ENCODE measurements at places on chromosomes 12 and 14.
A peak's percentile ranks its signal among the peaks of the same experiment; 100 is the strongest.

DNA sequence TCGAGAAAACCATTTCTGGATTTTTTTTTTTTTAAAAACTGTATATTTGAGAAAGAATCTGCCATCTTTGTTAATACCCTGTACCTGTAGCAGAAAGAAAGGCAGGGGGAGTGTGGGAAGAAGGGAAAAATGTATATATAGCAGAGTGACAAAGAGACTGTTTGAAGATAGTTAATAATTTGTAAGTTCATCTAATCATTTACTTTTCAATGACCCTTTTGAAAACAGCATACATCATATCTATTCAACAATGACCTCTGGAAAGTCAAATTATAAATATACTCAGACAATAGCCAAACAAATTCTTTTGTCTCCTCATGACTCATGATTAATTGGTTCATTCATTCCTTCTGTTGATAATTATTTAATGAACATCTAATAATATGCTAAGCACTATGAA is 10.9 kb upstream of the CPM start:
- DNase-seq = no peak

GRCh38 chr12:106274575-106275121 is 26.8 kb upstream of the CKAP4 start:
- DNase-seq = no peak

GRCh38 chr12:98939350-98939749 is 294.3 kb downstream of the APAF1 start:
- no peak for DNase-seq

DNA sequence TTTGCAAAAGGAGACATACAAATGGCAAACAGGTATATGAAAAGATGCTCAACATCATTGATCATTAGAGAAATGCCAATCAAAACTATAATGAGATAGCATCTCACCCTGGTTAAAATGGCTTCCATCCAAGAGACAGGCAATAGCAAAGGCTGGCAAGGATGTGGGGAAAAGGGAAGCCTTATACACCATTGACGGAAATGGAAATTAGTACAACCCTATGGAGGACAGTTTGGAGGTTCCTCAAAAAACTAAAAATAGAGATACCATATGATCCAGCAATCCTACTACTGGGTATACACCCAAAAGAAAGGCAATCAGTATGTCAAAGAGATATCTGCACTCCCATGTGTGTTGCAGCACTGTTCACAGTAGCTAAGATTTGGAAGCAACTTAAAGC is 17.3 kb upstream of the CKAP4 start:
- no peak for DNase-seq

- DNase-seq = no peak
These were observed 5.6 kb downstream of the FAM234B start for GRCh38 chr12:13049816-13050215.

- no peak for DNase-seq
These were observed 1103.4 kb downstream of the LRFN5 start for GRCh38 chr14:42710071-42710470.

GRCh38 chr12:109731806-109732205 is 18.2 kb downstream of the FAM222A start:
- peak; percentile 3 for DNase-seq

GRCh38 chr12:2641207-2641606 is 153.6 kb upstream of the FKBP4 start:
- DNase-seq = peak; percentile 43

DNA sequence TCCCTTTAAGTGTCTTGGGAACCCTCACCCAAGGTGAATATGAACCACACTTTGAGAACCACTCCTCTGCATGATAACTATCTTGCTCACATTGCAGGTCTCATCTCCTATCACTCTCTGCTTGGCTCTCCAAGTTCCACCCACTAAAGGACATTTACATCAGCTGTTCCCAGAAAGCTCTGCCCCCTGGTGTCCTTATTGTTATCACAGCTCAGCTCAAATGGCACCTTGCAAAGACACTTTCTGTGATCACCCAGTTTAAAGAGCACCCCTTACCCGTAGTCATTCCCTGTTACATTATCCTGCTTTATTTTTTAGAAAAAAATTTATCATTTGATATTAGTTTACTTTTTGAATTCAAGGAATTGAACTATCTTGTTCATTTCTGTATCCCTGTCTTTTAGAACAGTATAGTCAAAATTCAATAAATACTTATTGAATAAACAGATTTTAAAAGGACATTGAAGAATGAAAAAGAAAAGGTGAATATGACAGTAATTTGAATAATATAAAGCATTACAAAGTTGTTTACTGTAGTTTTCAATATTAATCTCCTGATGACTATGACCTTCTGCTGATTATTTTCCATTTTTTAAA is 20.5 kb upstream of the GUCY2C start:
- DNase-seq = peak; percentile 37

DNA sequence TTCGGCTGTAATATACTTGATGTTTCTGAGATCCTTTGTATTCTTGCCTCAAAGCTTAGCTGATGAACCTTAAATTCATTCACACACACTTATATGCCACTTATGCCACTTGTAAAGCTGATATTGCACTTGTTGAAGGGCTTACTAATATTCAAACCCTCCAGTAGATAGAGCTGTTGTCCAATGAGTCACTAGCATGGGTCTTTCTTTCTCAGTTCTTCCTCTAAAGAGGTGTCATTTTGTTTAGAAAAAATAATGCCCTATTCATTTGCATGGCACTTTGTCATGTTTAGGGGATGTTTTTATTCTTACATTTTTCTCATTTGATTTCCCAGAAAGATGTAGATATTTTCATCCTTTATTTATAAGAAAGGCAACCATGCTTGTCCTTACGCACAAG is 56.4 kb downstream of the MON2 start:
- no peak for DNase-seq

DNA sequence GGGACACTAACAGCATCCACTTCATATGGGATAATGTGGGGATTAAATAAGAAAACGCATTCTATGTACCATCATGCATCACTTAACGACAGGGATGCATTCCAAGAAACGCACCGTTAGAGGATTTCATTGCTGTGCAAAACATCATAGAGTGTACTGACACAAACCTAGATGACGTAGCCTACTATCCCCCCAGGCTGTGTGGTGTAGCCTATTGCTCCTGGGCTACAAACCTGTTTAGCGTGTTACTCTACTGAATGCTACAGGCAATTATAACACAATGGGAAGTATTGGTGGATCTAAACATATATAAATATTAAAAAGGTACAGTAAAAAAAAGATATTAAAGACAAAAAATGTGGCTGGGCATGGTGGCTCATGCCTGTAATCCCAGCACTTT is 230.6 kb downstream of the KSR2 start:
- no peak for DNase-seq

GRCh38 chr12:2195085-2195484 is 142.3 kb downstream of the CACNA1C start:
- no peak for DNase-seq

DNA sequence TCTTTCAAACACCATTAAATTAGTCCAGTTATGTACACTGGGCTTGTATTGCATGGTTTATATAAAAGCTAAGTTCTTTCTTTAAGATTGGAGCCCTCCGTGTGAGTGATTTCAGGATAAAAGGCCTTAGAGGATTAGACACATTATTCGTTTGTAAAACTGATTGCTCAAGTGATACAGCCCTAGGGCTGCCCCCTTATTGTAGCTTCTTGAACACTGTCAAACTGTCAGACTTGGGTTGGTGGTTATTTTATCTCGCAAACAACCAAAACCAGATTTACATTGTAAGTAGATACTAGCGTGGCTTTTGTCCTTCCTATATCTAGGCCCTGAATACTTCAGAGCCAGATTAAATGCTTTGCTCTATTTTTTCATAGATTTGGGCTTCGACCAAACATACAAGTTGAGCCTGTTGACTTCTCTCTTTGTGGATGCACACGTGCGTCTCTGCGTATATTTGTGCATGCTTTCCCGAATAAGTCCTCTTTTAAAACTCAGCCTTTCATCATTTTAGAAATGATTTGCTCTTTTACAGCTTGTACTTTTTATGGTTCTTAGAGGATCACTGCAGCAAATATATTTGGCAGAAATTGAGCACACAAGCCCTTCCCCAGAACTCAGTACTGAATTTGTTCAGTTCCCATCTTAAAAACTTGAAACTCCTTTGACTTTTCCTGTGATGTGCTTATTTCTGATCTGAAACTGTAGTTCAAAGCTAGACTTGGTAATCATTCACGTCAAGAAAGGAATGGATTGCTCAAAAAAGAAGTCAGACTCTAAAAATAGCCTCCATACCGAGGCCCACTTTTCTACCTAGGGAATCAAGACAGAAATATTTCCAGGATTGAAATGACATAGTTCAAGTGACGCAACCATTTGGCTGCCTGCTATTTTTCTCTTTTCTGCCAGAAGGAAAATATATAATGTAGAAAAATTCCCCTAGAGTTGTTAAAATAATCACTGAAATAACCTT is 129.5 kb downstream of the ETV6 start:
- DNase-seq = no peak

DNA sequence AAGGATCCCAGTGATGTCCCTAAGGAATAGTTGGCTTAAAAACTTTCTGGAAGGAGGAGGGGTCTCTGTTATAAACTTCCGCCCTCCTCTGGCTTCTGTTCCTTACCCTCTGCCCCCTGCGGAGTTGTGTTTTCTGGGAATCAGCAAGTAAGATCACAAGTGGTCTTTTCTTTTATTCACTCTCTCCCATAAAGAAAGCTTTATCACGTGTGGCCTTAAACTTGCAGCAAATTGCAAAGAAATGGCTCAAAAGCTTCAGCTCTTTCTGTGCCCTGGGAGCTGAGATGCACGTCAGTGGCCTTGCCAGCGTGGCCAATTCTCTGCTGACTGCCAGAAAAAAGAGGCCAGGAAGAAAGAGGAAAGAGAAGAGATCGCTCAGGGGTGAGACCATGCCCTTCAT is at the start of gene SLCO1C1:
Gene SLCO1C1, plus strand, starts transcription at position 101 of the 400 bp plus-strand sequence. CDS start 4,245 bp downstream, outside the sequence.
- no peak for DNase-seq

- DNase-seq = no peak
These were observed 485 bp downstream of the PPP4R4 start for GRCh38 chr14:94174604-94175010.

- no peak for DNase-seq
These were observed 362.6 kb downstream of the TMEM121 start for GRCh38 chr14:105888784-105889665.

- DNase-seq = no peak
These were observed 41.7 kb upstream of the ITPR2 start for GRCh38 chr12:26874501-26875296.

- no peak for DNase-seq
These were observed 247.9 kb downstream of the NELL2 start for GRCh38 chr12:44628180-44628579.

DNA sequence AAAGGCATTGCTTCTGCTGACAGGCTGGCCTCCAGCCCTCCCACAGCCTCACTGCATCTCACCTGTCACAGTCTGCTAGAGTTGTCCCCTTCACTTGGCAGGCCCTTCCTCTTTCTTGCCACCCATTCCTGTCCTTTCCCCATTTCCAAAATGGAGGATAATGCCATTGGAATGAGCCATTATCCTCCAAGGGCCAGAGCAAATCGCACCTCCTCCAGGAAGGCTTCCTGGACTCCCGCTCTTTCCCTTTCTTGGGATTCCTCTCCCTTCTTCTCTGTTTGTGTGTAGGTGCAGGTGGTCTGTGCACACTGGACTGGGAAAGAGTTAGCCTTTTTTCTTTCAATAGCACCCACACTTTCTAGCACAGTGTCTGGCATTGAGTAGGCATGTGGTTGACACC is 3.8 kb downstream of the KRT82 start:
- no peak for DNase-seq

GRCh38 chr12:76804435-76804976 is 40.6 kb downstream of the ZDHHC17 start:
- DNase-seq = no peak

GRCh38 chr12:12592930-12593329 is 18.7 kb upstream of the CREBL2 start:
- DNase-seq = no peak

GRCh38 chr14:21299562-21300130 is 19.8 kb downstream of the RPGRIP1 start:
- DNase-seq = no peak

DNA sequence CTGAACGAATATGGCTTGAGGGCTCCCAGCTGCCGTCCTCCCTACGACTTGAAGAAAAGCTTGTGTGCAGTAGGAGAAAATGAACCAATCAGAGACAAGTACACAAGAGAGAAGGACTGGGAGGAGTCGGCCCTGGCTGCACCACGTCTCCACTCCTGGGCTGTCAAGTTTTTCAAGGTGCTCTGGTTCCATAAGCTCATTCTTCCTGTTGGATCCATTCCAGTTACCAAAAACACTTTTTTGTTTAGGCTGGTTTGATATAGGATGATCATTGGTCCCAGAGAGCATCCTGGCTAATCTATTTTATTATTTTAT is 2.8 kb upstream of the A2ML1 start:
- no peak for DNase-seq

DNA sequence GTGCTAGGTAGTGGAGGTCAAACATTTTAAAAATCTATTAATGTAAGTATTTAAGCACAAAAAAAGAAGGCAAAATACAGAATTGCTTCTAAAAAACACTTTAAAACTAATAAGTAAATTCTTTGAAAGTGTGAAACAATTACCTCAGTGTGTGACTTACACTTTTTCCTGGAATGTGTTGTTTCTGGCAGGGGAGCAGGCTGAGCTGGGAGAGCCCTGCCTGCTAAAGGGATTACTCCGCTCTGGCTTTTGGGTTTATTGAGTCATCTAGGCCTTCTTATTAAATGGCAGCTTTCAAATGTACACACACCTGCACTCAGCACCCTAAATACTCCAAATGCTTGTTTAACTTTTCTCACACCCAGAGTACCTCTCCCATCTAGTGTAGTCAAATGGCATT is 279.8 kb downstream of the AKAP6 start:
- no peak for DNase-seq

DNA sequence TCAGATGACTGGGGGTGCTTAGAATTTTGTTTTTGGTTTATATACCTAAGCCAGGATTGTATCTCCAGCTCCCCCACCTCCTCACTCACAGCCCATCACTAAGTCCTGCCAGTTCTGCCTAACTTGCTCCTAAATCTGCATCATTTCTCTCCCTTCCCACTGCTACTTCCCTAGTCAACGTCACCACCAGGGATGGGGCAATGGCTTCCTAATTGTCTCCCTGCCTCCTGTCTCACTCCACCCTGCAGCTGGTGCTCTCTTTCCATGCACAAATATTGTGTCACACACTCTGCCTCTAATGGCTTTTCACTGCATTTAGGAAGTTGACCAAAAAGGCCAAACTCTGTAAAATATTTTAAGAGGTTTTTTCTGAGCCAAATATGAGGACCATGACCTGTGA is 11.5 kb downstream of the OAS2 start:
- DNase-seq = no peak

Measured in glutamatergic neuron (in vitro differentiated cells).